Mucosa of descending colon (tissue), 3 donors: ENCODE measurements at places on chromosomes 1 and 21. TPM values are rescaled to one million over a fixed set of nuclear protein-coding genes. Genes with fewer than 3 reads are reported as not detected.

GRCh38 chr1:31938184-31938975, at the start of gene PTP4A2:
TSS of gene PTP4A2 (minus strand) at chr1:31938368. CDS start at chr1:31919065, 19,303 bp downstream.
- DNase-seq = peak; percentile 98

- no peak for DNase-seq
These were observed 38.2 kb upstream of the WDR26 start for GRCh38 chr1:224472806-224473205.

GRCh38 chr1:223337174-223337869, 26.7 kb downstream of the SUSD4 start:
- no peak for DNase-seq

GRCh38 chr1:219837994-219838294, 90.4 kb downstream of the SLC30A10 start:
- DNase-seq = no peak

DNA sequence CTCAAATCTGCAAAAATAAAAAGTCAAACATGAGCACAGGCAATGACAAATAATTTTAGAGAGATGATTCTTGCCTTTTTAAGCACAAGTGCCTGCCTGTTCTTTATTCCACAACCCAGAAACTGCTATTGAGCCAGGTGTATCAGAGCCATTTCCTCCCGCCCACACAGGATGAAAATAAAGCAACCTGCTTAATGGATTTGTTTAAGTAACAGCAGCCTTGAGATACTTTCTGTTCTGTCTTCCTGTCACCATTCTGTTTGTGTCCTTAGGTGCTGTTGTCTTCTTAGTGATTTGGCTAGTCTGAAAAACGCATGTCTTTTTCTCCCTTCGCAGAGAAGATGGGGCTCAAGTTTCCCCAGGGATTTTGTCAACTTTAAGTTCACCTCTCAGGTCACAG, 11.4 kb downstream of the RPE65 start:
- DNase-seq = no peak

GRCh38 chr1:158087320-158087927, 93.3 kb upstream of the CD1D start:
- no peak for DNase-seq

- no peak for DNase-seq
These were observed 30.5 kb downstream of the EEIG2 start for GRCh38 chr1:108590441-108590840.

GRCh38 chr1:111085676-111086075, 54.2 kb downstream of the DRAM2 start:
- DNase-seq = no peak

DNA sequence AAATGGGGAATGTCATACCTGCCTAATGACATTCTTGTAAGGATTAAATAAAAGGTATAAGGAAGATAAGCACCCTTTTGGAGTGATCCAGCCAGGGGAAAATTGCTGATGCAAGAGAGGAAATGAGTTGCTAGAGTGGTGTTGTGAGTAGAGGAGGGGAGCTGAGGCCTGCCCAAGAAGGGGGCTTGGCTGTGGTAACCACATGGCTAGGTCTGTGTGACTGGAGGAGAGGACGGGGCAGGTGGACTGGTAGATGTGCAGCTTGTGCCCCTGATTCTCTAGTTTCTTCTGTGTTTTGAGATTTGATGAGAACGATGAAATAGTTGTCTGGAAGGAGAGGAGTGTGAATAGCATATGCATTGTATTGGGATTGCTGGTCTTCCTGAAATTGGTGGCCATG, 6.6 kb downstream of the TXLNA start:
- no peak for DNase-seq

GRCh38 chr1:188281921-188282320, 1453.2 kb downstream of the PLA2G4A start:
- DNase-seq = no peak

DNA sequence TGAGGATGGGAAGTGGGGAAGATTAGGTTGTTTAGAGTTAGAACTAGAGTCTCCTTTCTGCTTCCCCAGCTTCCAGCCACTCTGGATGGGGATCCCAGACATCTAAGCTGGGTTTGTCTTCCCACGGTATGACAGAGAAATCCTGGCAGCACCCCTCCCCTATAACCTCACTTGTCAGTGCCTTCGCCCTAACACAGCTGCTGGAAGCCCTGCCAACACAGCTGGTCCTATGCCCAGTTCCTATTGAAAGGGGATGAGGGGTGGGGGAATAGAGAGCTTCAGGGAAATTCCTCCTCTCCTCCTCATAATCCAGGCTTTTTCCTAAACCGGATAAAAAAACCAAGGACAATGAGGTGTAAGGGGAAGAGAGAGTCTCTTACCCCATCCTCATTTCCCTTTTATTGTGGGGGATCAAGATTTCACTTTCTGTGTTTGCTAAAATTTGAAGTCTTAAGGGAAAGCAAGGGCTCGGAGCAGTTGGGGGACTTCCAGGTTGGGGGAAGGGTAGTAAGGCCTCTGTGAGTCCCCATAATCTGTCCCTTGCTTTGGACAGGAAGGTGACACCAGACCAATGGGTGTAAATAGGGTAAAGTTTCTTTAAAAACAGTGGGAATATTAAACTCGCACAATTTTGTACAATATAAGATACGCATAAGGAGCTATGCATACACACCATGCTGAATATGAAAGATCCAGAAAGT, 590 bp downstream of the TMOD4 start:
- no peak for DNase-seq

GRCh38 chr1:27605796-27606707, 2.1 kb upstream of the AHDC1 start:
- no peak for DNase-seq

DNA sequence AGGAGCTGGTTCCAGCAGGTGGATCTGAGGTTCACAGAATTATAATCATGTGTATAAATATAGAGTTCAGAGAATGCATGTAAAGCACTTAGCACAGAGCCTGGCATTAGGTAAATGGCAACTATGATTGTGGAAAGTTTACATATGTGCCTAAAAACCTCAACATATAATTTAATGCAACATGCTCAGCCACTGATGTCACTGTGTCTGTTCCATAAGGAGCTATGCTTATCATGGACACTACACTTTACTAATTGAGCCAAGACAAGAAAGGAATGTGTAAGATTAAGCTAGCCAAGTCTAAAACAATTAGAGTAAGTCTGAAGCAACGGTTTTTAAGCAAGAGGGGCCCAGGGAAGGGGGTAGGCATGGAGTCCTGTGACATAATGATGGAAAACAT, 61.5 kb downstream of the GNG12 start:
- DNase-seq = no peak

DNA sequence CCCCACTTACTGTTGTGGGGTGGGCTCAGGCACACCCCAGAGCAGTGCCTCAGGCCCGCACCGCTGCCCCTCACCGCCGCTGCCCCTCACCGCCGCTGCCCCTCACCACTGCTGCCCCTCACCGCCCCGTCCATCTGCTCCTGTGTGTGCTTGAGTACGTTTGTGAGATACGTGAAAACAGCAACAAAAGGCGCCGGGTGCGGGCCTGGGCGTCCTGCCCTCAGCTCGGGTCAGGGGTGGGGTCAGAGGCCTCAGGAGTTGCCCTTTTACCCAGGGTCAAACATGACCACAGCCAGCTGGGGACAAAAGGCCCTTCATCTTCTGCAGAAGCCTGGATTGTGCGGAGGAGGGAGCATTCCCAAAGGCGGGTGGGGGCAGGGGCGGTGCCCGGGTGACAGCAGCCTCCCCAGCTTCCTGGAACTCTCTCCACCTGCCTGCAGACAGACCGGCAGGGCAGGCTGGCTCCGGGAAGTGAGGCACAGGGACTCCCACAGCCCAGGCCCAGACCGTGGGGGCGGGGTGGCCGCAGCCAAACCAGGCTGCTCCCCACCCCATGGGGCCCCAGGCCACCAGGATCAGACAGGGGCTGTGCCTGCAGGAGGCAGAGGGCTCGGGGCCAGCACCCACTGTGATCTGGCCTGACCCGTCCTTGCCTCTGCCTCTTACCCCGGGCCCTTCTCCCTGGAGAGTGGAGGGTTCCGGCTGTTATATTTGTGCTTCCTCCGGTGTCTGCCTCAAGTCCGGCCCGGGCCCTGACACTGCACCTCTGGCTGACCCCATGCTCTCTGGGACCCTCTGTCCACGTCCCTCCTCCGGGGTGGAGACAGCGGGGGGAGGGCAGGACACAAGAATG, 2.3 kb upstream of the VWA1 start:
- peak; percentile 94 for DNase-seq

- DNase-seq = no peak
These were observed 97.6 kb downstream of the PPIAL4G start for GRCh38 chr1:148385371-148386030.

- no peak for DNase-seq
These were observed 90.5 kb upstream of the JAK1 start for GRCh38 chr1:65056866-65057265.

GRCh38 chr21:15676935-15677334, 52.8 kb upstream of the USP25 start:
- no peak for DNase-seq

- DNase-seq = no peak
These were observed 89.7 kb downstream of the MAGI3 start for GRCh38 chr1:113479713-113480676.

- no peak for DNase-seq
These were observed 242.3 kb downstream of the TOMM20 start for GRCh38 chr1:234886081-234886984.

Gene EFCAB14
- 115 TPM for total RNA-seq

Gene TAS1R1
- 0.14 TPM for total RNA-seq

Gene MMEL1
- 4.2 TPM for total RNA-seq

Gene COL8A2
- total RNA-seq = 4.5 TPM

Gene S100A7A
- total RNA-seq = not detected

Gene PERM1
- not detected for total RNA-seq

Gene TAL1
- 2.4 TPM for total RNA-seq

Gene CR1L
- not detected for total RNA-seq

Gene DYNLT4
- 0.67 TPM for total RNA-seq

Gene CYYR1
- 4.3 TPM for total RNA-seq
